ENCODE measurements at places on chromosomes 1 and 21. TPM values are rescaled to one million over a fixed set of nuclear protein-coding genes. Genes with fewer than 3 reads are reported as not detected.

The RGS18 gene
- total RNA-seq: not detected

GRCh38 chr21:37700641-37701202, 215.5 kb downstream of the KCNJ6 start:
- DNase-seq: no peak

DNA sequence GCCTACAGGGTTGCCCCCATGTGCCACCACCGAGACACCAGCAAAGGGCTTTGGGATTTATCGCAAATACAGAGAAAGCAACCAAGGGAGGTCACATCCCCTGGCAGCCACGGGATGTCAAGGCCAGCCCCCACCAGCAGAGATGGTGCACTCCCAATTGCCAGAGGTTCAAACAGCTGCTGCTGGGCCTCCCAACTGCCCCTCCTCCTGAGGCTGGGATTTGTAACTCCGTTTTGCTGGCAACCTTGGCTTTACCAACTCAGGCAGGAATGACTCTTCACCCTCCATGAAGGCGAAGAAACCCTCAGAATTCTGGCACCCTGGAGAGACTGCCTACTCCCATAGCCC, 11.6 kb downstream of the TMEM53 start:
- DNase-seq: no peak

DNA sequence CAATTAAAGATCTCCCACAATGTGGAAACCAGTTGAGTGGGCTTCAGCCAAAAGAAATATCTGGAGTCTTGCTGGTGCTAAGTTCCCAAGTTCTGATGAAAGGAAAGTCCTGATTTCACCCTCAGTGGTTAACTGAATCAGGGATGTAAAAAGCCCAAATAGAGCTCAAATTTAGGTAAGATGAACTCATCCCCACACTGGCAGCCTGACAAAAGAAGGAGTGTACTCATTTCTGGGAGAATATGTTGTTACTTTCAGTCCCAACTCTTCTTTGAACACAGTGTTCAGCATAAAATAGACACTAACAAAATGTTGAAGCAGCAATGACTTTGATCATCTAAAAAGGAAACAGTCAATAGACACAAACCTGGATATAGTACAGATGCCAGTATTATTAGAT, 91.7 kb downstream of the CHRM3 start:
- no peak for DNase-seq
